Karpas-422 (cell line): ENCODE measurements at places on chromosomes 3 and 15.
A peak's percentile ranks its signal among the peaks of the same experiment; 100 is the strongest.

- DNase-seq = no peak
These were observed 84.3 kb upstream of the PRTG start for GRCh38 chr15:55827204-55827603.

GRCh38 chr15:50248994-50249582 is 16.4 kb downstream of the HDC start:
- no peak for DNase-seq

DNA sequence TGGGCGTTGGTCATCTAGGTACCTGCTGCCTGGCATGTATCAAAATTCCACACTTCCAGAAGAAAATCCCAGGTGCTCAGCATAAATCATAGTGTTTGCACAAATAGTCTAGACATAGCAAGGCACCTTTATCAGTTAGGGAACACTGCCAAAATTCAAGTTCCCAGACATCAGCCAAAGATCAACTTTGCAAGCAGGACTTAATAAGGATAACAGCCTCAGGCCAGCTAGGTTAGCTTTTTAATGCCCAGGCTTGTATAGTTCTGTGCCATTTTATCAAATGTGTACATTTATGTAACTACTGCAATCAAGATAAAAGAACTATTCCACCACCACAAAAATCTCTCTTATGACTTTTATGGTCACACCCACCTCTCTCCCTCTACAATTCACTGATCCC is 30.7 kb downstream of the DZIP3 start:
- no peak for DNase-seq

- DNase-seq = no peak
These were observed 47.6 kb downstream of the TXNRD3 start for GRCh38 chr3:126607214-126607908.

DNA sequence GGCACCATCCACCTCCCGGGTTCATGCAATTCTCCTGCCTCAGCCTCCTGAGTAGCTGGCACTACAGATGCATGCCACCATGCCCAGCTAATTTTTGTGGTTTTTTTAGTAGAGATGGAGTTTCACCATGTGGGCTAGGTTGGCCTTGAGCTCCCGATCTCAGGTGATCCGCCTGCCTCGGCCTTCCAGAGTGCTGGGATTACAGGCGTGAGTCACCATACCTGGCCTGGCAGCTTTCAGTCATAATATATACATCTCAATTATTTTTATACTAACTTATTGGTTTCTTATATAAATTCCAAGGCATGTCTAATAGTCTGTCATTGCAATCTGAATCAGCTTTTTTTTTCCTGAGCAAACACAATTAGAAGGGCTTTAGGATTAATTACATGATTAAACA is 74.0 kb upstream of the CCNL1 start:
- DNase-seq = no peak

- no peak for DNase-seq
These were observed 2.0 kb upstream of the TNIK start for GRCh38 chr3:171462224-171462623.

GRCh38 chr3:66885326-66886000 is 112.6 kb upstream of the KBTBD8 start:
- DNase-seq = no peak

DNA sequence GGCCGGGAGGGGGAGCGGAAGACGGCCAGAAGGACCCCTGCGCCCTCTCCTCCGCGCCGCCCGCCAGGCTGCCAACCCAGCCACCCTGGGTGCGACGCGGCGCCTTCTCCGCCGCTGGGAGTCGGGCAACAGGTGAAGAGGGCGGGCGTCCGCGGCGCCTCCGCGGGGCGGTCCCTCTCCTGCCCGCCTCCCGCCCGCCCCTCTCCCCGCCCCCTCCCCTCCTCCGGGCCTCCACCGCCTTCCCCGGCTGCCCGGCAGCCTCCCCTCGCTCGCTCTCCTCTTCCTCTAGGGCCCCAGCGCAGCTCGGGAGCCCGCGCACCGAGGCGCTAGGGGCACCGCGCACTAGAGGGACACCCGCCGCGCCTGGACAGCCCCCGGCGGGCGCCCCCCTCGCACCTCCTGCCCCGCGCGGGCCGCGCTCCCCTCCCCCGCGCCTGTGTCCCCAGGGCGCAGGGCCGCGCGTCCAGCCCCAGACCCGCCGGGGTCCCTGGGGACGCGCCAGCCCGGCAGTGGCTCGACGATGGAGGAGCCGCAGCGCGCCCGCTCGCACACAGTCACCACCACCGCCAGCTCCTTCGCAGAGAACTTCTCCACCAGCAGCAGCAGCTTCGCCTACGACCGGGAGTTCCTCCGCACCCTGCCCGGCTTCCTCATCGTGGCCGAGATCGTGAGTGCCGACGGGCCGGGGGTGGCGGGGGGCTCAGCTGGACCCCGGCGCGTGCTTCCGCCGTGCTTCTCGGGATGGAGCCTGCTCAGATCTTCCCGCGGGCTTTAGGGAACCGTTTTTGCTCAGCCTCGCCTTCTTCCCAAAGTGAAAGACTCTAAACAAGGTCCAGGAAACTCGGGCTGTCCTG is at the start of gene CMTM8:
Gene CMTM8, plus strand, starts transcription at position 228 of the 854 bp plus-strand sequence. Its CDS starts 293 bp downstream, at position 521.
- DNase-seq = peak; percentile 76

DNA sequence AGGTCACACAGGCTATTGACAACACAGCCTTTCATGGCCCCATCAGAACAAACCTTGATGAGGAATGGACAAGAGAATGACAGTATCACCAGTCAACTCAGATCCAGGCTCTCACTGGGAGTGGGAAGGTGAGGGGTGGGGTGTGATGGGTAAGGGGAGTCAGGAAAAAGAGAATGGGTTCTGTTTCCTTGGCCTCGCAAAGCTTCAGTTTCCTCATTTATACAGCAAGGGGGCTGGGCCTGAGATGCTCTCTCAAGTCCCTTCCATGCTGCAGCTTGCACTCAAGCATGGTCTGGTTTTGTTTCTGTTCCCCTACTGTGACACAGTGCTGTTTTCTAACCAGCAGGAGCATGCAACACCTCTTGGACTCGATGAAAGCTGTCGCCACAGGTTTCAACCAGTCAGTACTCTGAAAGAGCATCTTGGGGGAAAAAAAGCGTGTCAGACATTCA is 65.7 kb upstream of the IL12A start:
- peak; percentile 92 for DNase-seq

- DNase-seq = no peak
These were observed 36.8 kb upstream of the TCAIM start for GRCh38 chr3:44301746-44302145.

- DNase-seq = peak; percentile 62
These were observed 1.0 kb downstream of the ZNF589 start for GRCh38 chr3:48241796-48242455.

GRCh38 chr15:62887113-62887570 is 155.4 kb upstream of the TPM1 start:
- no peak for DNase-seq

DNA sequence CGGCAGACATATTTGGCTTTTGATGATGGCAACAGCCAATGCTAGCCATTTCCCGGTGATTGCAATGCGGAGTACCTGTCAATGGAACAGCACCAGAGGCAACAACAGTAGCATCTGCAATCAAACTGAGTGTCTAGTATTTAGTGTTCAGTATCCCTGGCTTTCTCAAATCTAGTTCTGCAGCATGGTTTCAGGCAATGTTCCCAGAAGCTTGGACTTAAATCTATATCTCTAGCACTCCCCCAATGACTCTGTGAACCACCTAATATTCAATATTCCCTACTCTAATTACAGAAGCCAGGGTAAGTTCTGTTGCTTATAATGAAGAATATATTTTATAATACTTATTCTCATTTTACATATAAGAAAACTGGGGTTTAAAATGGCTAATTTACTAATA is 48.2 kb downstream of the TBL1XR1 start:
- DNase-seq = no peak

DNA sequence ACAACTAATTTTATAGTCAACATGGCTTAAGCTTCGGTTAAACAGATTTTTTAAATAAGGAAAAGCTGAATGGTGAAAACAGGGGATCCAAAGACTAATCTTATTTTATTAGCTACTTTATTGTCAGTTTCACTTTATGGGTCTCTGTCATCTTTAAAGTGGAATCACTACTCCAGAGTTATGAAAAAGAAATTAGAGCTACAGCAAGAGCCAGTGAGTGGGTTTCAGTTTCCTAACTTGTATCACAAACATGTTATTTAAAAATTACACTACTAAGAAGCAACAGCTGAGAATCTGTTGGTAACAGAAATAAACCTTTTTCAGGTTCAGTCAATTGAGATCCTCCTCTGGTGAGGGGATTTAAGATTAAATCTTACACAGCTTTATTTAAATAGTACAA is 10.0 kb downstream of the PHC3 start:
- DNase-seq = no peak
